ENCODE measurements at places on chromosomes 16 and 17. TPM values are rescaled to one million over a fixed set of nuclear protein-coding genes. Genes with fewer than 3 reads are reported as not detected.

GRCh38 chr17:38798614-38799500 lies 499 bp downstream of the PIP4K2B start:
- DNase-seq = peak; percentile 63

KRTAP2-3 gene
- total RNA-seq = not detected

GRCh38 chr17:77716289-77716926 lies 242.1 kb upstream of the TNRC6C start:
- DNase-seq = no peak

DNA sequence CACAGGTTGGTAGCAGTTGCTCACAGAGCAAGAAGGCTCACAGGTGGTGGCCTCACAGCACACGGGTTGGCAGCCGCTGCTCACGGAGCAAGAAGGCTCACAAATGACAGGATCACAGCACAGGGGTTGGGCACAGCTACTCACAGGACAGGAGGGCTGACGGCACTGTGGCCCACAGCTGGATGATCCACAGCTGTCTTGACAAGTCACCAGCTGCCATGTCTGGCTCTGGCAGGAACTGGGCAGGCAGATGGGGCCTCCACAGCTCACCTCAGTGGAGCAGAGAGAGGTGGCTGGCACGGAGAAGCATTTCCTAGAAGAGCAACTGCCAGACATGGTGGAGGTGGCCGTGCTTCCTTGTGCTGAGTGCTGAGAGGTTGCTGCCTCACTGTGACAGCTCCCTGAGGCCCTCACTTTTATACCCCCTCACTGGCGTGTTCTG lies at the start of gene KRTAP16-1:
Gene KRTAP16-1, minus strand, starts transcription at position 392 of the 442 bp plus-strand sequence. Its CDS starts 56 bp downstream, at position 336.
- DNase-seq = no peak

DNA sequence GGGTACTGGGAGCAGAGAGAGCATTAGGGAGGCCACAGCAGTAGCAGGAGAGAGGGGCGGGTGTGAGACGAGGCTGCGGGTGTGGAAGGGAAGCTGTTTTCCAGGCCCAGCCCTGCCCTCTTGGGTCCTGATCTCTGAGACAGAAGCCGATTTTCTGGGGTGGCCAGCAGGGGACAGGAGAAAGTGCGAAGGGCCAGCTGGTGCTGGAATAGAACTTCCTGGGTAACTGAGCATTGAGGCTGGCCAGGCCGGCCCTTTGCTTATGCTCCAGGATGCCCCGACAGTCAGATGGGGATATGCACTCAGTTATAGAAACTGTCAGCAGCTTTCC lies 804 bp downstream of the BTBD17 start:
- DNase-seq = no peak

- peak; percentile 24 for DNase-seq
These were observed 390 bp downstream of the SEZ6L2 start for GRCh38 chr16:29898804-29899515.

- DNase-seq = no peak
These were observed at the start of gene SLC4A1 for GRCh38 chr17:44267818-44268490. Gene SLC4A1 (minus strand): TSS chr17:44268135. CDS start chr17:44262866, 5,269 bp downstream.

DNA sequence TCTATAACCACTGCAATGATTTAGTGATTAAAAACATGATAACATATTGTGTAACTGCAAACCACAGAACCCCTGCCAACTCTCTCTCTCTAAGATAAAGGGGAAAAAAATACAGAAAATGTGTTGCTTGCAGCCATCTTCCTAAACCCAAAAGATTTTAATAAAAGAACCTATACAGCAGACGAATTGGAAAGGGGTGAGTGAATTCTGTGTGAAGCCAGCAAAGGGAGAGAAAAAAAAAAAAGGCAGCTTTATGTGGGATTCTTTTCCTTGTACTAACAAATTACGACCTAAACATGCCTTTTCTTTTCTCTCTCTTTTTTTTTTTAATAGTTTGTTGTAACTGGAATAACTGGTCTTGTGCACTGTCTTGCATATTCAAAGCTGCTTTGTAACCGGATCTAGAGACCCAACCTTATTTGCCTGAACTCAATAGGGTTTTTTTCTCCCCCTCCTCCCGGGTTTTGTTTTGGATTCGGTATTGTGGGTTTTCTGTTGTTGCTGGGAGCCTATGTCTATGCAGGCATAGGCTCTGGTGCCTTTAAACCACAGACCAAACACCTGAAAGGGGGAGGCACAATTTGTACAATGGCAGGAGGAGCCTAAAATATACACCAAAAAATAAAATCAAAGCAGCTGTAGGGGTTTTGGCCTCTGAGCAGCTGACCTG lies 7.0 kb upstream of the ZFHX3 start:
- peak; percentile 61 for DNase-seq

GRCh38 chr17:28529013-28529400 lies 22.9 kb downstream of the FOXN1 start:
- DNase-seq = no peak

DNA sequence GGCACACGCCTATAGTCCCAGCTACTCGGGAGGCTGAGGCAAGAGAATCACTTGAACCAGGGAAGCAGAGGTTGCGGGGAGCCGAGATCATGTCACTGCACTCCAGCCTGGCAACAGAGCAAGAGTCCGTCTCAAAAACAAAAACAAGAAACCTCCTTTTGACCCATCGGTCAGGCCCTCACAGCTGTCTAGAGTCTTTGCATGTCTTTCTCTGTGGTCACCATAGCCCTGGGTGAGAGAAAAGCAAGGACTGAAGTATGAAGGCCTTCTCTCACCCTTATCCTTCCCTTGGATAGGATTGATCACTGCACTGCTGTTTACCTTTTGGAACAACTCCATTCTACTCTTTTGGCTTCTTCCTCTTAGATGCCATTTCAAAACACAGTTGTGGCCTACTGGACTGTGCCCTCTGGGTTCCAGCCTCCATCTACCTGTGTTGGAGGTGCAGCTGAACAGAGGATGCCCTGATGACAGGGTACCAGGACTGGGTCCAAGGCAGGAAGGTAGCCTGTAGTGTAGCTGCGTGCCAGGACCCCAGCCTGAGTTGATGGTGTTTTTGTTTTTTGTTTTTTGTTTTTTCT lies 37.1 kb downstream of the LDHD start:
- DNase-seq = peak; percentile 84

- DNase-seq = no peak
These were observed 26.8 kb downstream of the METTL16 start for GRCh38 chr17:2484876-2485275.

KRT9 gene
- total RNA-seq = not detected

GRCh38 chr16:553601-554296 lies 6.4 kb upstream of the PRR35 start:
- DNase-seq = no peak

DNA sequence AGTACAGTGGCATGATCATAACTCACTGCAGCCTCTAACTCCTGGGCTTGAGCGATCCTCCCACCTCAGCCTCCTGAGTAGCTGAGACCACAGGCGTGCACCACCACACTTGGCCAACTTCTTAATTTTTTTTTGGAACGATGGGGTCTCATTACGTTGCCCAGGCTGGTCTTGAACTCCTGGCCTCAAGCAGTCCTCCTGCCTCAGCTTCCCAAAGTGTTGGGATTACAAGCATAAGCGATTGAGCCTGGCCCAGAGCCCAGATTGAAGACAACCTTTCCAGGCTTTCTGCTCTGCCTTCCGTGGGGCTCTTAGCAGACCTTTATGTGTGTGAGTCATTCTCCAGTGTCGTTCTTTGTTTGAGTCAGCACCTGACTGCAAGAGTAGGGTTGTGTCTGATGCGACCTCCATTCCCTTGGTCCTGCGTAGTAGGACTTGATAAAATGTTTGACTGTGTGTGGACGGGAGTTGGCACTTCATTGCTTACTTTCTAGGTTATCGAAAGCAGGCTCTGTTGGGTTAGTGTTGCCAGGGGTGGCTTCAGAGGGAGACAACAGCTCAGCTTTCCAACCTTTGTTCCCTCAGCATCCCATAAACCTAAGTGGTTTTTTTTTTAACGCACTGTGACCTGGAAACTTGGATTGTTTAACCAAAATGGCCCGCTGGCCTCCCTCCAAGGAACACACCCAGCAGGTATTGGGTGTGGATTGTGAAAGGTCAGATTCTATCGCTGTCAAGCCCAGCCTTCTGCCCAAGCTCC lies 26.4 kb downstream of the EEF2K start:
- DNase-seq = no peak

GRCh38 chr17:77233635-77234334 lies 93.0 kb downstream of the SEC14L1 start:
- peak; percentile 60 for DNase-seq

GRCh38 chr17:78761789-78762406 lies 20.2 kb downstream of the CYTH1 start:
- DNase-seq = no peak

DNA sequence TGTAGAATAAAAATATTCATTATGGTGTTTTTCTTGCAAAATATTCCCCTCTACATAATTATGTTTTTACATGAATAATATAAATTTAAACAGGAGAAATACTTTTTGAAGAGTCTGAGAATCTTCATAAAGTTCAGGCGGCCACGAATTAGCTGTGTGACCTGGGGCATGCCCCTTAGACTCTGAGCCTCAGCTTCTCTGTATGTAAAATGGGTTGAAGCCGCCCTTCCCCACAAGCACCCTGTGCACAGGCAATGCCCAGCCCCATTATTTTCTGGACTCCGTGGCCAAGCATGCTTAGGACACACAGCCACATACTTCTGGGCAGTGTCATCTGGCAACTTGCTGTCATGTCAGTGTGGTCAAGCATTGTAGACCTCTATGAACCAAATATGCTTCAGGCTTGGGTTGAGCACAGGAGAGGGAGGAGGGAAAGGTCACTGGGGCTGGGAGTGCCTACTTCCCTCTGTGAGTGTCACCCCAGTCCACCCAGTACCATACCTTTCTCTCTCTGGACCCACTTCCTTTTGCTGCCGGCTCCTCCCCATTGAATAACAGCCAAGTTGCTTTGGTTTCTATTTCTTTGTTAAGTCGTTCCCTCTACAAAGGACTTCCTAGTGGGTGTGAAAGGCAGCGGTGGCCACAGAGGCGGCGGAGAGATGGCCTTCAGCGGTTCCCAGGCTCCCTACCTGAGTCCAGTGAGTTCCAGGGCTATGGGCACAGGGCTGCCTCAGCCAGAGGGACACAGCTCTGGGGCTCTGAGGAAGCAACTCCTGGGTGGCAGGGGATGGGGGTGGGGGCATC lies at the start of gene LGALS9:
Gene LGALS9, plus strand, starts transcription at position 582 of the 804 bp plus-strand sequence. Its CDS starts 78 bp downstream, at position 660.
- DNase-seq = peak; percentile 62

RAB26 gene
- total RNA-seq = 1.9 TPM

ZG16 gene
- not detected for total RNA-seq

DNA sequence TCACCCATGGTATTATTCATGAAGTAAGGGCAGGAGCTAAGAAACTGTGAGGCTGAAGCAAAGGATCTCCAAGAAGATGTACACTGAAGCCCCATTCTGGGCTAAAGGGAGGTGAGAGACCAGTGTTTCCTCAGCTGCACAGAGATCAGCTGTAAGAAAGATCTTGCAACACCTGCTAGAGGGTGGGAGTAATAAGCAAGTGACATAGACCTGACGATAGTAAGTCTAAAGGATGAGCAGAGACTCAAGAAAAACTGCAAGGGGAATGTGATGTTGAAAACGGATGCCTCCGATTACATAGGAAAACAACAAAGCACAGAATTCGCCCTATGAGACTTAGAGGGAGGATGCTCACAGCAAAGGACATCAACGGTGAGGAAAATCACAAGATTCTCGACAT lies at the start of gene OR4D2:
Gene OR4D2, plus strand, starts transcription at position 301 of the 400 bp plus-strand sequence. CDS start 2,674 bp downstream, outside the sequence.
- DNase-seq = no peak

GRCh38 chr16:89741342-89742014 lies 20.1 kb downstream of the ZNF276 start:
- DNase-seq = no peak

PABPN1L gene
- not detected for total RNA-seq

CCL8 gene
- not detected for total RNA-seq

GRCh38 chr16:79329967-79330366 lies 270.6 kb downstream of the MAF start:
- no peak for DNase-seq

TP53TG3F gene
- not detected for total RNA-seq

TEKT5 gene
- total RNA-seq = not detected

DNA sequence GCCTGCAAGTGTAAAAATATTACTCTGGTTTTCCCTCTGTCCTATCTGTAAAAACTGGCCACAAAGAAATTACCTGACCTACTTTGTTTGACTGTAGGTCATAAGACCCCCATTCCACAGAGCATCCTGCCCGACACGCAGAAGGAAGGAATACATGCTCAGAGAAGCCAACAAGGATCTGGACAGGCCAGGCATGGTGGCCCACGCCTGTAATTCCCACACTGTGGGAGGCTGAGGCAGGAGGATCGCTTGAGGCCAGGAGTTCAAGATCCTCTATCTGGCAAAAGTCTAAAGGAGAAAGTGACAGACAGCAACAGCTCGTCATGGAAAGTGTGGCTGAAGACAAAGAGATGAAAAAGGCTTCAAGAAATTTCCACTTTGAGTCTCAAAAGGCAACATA lies 78.2 kb upstream of the RNU2-1 start:
- no peak for DNase-seq

ATP2C2 gene
- not detected for total RNA-seq

- DNase-seq = peak; percentile 62
These were observed 17.1 kb downstream of the PLEKHG4 start for GRCh38 chr16:67296420-67296819.

DNA sequence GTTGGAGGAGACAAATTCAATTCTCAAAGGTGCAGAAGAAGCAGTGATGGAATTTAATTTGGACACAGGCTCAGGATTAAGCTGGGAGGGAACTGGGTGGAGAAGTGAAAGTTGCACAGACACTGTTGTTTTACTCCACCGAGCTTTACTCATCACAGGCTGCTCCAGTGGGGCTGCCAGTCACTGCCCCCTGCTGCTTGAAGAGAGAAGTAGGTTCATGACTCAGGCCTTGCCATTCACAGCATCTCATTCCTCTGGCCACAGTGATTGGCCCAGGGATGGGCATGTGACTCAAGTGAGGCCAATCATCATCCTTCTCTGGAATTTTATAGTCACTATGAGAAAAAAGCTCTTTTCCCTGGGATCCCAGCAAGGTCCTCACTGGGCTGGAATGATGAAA lies 11.8 kb downstream of the GNAO1 start:
- peak; percentile 13 for DNase-seq

DNA sequence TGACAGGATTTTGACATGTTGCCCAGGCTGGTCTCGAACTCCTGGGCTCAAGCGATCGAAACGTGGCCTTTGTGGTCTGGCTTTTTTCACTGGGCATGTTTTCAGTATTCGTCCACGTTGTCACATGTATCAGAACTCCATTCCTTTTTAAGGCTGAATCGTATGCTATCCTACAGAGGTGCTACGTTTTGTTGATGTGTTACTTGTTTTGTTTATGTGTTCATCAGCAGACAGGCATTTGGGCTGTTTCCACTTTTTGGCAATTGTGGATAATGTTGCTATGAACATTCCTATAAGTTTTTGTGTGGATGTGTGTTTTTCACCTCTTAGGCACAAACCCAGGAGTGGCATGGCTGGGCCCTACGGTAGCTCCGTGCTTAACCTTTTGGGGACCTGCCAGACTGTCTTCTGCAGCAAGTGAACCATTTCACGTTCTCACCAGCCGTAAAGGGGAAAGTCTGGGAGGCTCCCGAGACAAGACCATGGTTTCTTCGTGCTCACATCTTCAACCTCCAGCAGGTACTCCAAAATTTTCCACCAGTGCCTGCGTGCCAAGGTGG lies 26.9 kb downstream of the ADCY9 start:
- DNase-seq = peak; percentile 21

GLP2R gene
- not detected for total RNA-seq

- DNase-seq = no peak
These were observed 108.1 kb downstream of the SSH2 start for GRCh38 chr17:29821897-29822296.

SLFN13 gene
- total RNA-seq = 0.37 TPM

- no peak for DNase-seq
These were observed 9.4 kb downstream of the SNX20 start for GRCh38 chr16:50671644-50672260.
